ENCODE measurements at places on chromosomes 7 and 10.

GRCh38 chr7:150737265-150738055 is at the start of gene GIMAP5:
TSS of gene GIMAP5 (plus strand) at chr7:150737418. CDS start at chr7:150740885, 3,467 bp downstream.
- DNase-seq: no peak

DNA sequence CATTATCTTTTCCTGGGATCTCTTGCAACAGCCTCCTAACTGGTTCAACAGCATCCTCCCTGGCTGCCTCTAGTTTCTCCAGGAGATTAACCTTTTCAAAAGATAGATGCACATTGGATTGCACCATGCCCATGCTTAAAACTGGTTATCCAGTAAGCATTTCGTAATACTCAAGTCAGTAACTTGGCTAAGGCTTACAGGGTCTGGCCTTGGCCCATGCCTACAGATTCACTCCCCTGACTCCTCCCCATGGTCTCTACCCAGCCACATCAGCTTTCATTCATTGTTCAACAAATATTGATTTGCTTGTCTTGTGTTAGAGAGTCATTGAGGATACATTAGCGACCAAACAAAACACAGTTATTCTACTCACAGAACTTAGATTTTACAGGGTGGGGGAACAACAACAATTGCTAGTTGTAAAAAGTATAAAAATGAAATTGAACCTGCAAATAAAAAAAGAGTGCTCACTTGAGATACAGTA is 1.8 kb upstream of the KIF20B start:
- DNase-seq: no peak

DNA sequence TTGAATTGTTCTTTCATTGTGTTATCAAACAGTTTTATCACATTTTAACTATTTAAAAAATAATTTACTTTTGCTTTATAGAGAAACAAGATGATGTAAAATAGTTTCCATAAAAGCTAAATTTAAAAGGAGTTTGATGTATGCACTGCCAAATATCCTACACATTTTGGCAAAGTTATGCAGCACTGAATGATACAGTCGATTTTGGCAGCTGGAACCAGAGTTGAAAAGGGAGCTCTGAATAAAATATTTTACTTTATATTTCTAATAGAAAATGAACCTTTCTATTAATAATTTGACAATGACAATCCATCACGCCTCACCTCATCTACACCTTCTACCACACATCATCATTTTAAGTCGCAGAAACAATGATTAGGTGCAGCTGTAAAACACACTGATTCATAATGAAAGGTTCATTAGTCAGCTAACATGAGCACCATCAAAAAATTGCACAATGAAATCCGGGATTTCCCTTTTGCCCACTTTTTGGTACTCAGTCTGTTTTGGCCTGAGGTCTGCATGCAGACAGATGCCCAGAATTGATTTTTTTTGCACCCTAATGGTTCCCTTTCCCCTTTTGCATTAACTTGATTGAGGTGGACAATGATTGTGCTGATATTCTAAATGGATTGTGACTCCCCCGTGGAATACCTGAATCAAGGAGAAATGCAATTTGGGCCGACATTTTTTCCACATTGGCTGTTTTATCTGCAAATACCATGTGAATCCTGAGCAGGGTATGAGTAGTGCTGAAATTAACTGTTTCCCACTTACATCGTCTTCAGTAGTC is 105.8 kb downstream of the THSD7A start:
- no peak for DNase-seq

DNA sequence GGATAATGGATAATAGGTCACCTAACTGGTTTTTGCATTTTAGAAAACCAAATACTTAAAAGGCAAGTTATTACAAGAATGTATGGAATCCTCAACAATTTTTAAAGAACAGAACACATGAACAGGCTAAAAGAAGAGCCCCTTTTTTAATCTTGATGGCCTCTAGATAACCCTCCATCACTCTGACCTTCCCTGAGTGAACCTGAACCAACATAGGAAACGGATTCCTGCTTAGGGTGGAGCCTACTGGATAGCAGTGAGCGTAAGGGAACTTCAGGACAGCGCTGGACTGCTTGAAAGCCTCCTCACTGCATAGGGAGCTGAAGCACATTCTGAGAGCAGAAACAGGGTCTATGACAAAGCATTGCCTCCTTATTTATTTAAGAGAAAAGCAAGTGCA is 20.5 kb downstream of the TRPV5 start:
- DNase-seq: no peak

DNA sequence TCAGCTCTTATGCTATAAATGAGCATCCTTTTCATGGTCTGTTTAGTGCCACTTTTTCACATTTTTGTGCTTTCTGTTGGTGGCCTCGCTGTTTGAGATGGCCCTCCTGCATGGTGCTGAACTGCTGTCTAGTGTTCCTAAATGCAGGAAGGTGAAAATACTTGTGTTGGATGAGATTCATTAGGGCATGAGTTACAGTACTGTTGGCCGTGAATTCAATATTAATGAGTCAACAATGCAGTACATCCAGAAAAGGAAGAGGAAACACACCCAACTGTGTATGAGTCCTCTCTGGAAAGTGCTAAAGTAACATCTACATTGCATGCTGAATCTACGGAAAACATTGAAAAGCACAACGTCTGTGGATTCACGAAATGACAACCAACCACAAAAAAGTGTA is 124.0 kb downstream of the HERPUD2 start:
- no peak for DNase-seq

DNA sequence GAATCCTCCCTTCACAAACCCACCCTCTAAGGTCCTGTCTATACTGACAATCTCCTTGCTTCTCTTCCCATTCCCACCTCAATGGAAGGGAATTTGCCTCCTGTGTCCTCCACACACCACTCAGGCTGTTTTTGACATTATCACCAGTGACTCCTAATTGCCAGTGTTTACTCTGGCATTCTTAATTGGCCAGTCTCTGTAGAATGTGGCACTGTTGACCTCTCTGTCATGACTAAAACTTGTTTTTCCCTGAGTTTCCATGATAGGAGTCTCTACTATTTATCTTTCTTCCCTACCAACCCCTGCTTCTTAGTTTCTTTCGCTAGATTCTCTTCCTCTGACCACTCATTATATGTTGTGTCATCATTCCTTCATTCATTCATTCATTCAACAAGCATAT is 12.1 kb downstream of the SLC16A12 start:
- DNase-seq: no peak

DNA sequence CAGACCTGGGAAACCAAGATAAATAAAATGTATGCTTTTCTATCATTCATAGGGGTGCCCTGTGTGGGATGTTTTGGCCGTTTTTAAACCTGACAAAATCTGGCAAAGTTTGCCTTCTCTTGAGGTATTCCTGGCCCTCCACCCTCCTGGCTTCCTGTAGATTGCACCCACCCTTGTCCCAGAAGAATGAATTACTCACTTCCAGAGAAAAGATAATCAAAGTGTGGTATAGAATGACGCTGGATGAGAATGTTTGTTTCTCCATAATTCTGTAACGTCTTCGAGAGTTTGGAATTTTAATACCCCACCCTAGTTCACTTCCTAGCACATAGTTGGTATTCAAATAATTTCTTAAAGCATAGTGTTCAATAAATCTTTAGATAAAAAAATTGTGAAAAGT is 519.7 kb upstream of the PFKP start:
- no peak for DNase-seq

DNA sequence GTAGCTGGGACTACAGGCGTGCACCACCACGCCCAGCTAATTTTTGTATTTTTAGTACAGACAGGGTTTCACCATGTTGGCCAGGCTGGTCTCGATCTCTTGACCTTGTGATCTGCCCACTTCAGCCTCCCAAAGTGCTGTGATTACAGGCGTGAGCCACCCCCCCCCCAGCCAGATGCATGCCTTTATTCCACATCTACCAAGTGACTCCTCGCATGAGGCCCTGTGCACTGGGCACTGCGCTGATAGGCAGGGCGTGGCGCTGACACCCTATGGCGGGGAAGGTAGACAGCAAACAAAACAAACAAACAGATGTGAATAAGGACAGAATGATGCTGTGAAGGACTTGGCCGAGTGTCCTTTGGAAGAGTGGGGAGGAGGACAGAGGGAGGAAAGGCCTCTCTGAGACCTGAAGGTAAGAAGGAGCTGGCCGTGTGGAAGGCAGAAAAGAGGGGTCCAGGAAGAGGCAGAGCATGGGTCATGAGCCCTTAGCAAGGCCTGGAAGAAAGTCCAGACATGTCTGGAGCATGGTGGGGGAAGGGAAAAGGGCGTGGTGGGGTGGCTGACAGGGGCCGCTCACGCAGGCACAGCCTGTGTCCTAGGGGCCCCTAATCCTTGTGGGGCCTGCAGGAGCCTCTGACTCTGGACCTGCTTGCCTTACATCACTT is 47.5 kb upstream of the CACUL1 start:
- DNase-seq: no peak

GRCh38 chr10:22998091-22998490 is 70.2 kb downstream of the ARMC3 start:
- DNase-seq: no peak

DNA sequence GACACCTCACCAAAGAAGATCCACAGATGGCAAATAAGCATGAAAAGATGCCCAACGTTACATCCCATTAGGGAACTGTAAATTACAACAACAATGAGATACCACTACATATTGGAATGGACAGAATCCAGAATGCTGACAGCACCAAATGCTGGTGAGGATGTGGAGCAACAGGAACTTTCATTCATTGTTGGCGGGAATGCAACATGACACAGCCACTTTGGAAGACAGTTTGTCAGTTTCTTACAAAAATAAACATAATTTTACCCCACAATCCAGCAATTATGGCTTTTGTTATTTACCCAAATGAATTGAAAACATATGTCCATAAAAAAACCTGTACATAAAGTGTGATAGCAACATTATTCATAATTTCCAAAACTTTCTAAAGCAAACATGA is 176.8 kb downstream of the C7orf25 start:
- DNase-seq: peak; percentile 13

- DNase-seq: no peak
Measured at GRCh38 chr7:75536940-75537538, 44.9 kb downstream of the SPDYE5 start.

- DNase-seq: peak; percentile 19
Measured at GRCh38 chr7:106110238-106110560, 1.9 kb downstream of the SYPL1 start.

DNA sequence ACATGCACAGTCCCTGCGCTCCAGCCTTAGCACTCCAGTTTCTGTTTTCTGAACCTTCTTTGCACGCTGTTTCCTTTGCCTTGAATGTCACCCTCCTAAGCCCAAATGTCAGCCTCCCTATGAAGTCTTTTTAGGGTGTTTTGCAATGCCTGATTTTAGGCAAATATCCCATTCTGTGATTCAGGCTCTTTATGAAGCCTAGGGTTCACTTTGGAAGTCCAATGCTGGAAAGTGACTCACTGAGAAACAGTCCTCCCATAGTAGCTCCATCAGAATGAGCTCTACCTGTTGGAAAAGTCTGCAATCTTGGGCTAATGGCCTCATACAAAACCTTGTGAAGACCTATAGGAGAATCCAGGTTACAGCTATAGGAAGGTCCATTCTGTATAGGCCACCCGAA is 5.3 kb downstream of the LAMB4 start:
- no peak for DNase-seq

DNA sequence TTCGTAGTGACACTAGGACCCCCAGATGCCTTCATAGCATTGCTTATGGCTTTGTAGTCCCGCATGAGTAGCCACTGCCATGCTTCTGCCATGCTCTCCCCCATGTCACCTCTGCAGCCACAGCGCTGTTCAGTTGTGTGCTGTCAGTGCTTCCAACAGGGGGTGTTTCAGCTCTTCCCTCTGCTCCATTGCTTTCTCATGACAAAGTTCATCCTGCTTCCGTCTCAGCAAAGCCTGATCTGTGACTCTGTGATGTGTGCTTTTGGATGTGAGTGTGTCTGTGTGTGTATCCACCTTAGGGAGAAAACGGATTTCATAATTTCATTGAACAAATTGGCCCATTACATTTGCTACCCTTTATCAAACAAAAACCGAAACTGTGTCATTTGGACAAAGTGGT is 134.9 kb upstream of the SAMD8 start:
- no peak for DNase-seq

GRCh38 chr10:68196701-68197100 is 35.2 kb downstream of the ATOH7 start:
- DNase-seq: no peak

DNA sequence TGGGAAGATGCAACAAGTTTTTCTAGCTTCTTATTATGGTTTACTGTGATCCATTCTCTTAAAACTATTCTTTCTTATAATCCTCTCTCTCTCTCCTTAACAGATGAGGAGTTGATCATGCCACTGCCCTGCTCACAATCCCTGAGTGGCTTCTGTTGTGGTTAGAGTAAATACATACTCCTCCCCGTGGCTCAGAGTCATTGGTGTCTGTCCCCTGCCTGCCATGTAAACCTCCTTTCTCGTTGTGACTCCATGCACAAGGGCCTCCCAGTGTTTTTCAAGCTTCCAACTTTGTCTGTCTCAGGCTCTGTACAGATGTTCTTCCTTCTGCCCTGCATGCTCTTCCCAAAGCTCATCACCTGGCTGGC is 20.4 kb downstream of the CCNY start:
- no peak for DNase-seq

GRCh38 chr10:52105301-52105700 is 208.8 kb upstream of the DKK1 start:
- DNase-seq: no peak

- DNase-seq: no peak
Measured at GRCh38 chr10:12476656-12477055, 127.3 kb downstream of the CAMK1D start.

GRCh38 chr7:40219917-40220316 is 85.1 kb downstream of the SUGCT start:
- peak; percentile 89 for DNase-seq

- no peak for DNase-seq
Measured at GRCh38 chr10:11884706-11885423, 61.7 kb downstream of the PROSER2 start.

DNA sequence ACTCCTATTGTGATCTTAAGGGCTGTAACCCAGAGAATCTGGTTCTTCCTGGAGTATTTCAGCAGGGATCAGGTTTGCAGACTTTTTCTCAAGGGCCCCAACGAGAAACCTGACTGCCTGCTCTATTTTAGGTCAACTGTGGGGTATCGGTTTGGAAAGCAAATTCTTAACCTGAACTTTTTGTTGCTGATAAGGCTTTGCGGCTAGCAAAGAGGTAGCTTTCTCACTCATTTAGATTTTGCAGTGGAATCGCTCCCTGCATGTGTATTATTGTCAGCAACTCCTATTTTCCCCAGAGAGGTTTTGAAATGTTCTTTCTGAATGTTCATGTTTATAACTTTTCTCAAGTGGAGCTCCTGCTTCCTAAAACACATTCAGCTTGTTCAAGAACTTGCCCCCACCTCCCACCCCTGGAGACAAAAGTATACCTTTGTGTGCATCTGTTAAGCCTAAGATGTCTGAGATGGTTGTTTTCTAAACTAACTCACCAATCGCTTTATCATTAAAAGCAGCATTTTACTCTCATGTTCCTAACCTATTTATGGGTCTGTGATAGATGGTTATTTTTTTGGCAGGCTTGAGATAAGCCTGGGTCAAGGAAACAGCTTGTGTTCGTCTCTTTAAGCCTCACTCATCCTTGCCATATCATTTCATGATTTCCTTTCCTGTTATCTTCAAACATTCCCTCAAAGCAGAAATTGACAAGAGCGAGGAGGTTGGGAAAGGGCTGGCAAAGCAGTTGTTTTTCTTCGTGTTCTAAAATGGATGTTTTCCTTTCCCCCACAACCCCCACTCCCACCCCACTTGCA is 129.8 kb downstream of the BAMBI start:
- DNase-seq: no peak

- DNase-seq: no peak
Measured at GRCh38 chr7:116339564-116339963, 129.2 kb downstream of the TES start.

GRCh38 chr7:32164341-32164996 is 94.3 kb upstream of the PDE1C start:
- peak; percentile 89 for DNase-seq

GRCh38 chr7:137669706-137670105 is 177.1 kb downstream of the DGKI start:
- DNase-seq: peak; percentile 64

Measured in EL (cell line).